Hematopoietic multipotent progenitor cell treated with erythropoietin and hydrocortisone succinate and interleukin-3 and kit ligand, for 15 days (in vitro differentiated cells): ENCODE measurements at places on chromosomes 2 and 18.

DNA sequence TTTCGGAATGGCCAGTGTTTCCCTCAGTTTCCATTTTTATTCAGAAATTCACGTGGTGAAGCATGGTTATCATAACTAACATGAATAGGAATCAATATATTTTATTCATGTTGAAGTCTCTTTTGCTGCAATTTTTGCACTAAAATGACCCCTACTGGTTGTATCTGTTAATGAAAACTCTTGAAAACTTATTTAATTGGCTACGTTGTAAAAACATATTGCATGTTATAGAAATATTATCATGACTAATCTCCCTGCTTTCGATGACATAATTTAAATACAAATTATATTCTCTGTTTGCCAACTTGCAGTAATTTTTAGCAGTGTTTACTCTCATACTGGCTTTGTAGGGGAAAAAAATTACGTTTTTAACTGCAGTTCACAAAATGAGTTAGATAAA, 3.5 kb downstream of the CRIM1 start:
- DNase-seq = no peak

DNA sequence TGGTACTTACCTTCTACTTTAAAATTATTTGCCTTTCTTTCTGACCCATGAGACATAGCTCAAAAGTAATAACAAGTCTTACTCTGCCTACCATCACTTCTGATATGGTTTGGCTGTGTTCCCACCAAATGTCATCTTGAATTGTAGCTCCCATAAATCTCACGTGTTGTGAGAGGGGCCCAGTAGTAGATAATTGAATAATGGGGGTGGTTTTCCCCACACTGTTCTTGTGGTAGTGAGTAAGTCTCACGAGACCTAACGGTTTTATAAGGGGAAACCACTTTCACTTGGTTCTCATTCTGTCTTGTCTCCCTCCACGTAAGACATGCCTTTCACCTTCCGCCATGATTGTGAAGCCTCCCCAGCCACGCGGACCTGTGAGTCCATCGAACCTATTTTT, 47.5 kb downstream of the GALNT3 start:
- no peak for DNase-seq

DNA sequence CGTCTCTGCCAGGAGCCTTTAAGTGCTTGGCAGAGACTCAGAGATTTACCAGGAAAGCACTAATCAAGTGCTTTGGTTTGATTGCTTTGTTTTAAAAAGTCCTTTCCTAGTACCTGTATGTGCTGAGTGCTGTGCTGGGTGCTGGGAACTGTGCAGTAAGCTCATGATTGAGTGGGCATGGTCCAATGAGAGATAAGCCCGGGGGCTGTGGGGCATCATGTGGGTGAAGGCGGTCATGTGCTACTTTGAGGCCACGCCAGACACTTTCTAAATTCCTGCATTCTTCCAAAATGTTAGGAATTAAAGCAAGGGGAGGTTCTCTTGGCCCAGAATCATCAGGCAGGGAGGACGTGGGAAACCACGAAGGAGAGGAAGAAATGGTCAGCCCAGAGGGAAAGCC, 109.0 kb downstream of the ACAA2 start:
- DNase-seq = no peak

DNA sequence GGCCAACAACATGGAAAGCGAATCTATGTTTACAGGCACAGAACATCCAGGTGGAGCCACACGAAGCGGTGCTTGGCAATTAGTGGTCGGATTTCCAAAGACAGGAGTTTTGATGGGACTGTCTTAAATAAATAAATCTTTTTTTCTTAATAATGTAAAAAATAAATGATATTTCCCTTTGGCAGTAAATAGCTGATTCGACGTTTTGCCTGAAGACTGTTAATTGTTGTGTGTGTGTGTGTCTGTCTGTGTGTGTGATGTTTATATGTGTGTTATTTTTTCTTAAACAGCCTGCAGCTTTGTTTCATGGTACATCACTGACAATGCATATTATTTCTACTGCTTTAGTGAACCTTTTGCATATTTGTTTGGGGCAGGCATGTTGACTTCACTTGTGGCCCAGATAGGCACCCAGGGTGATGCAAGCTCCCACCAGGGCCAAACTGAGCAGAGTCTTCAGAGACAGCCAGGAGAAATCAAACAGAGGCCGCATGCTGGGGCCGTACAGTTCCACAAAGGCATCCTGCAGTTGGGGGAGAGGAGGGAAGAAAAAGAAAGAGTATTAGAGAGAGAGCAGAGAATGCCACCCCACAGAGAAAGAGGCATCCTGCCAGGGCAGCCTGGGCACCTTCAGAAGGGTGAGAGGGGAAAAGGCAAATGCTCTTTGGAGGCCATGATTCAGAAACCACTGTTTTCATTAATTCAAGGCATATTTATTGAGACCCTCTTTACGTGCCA, 191.2 kb downstream of the BCL2 start:
- no peak for DNase-seq

DNA sequence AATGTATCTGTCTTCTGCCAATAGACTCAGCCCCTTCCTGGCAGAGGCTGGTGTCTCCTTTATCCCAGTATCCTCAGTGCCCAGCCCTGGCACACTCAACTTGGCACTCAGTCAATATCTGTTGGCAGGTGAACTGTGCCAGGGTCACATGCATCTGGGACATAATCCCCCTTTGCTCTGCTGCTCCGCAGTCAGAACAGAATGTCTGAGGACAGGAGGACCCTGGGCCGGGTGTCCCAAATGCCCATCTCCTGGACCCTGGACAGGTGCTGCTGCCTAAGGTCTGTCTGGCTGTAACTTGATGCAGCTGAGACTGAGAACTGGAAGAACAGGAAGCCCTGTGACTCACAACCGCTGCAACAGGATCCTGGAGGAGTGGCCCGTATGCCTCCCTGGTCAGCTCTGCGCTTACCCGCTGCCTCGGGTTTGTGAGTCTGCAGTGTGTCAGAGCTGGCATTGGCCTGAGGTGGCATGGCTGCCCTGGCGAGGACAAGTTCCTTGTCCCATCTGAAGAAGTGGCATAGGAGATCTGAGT, 11.4 kb downstream of the HK2 start:
- no peak for DNase-seq

GRCh38 chr18:79849328-79850207, 51.8 kb downstream of the KCNG2 start:
- DNase-seq = no peak

DNA sequence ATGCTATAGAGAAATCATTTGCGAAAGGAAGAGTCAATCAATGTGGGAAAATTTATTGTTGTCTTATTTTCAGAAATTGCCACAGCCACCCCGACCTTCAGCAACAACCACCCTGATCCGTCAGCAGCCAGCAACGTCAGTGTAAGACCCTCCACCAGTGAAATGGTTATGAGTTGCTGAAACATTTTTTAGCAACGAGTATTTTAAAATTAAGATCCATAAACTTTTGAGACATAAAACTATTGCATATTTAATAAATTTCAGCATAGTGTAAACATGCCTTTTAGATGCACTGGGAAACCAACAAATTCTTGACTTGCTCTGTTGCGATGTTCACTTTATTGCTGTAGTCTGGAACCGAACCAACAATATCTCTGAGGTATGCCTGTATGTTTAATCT, 887.9 kb downstream of the DCDC2C start:
- DNase-seq = no peak

- DNase-seq = no peak
These were observed 450.4 kb upstream of the TCF4 start for GRCh38 chr18:56038171-56039030.

DNA sequence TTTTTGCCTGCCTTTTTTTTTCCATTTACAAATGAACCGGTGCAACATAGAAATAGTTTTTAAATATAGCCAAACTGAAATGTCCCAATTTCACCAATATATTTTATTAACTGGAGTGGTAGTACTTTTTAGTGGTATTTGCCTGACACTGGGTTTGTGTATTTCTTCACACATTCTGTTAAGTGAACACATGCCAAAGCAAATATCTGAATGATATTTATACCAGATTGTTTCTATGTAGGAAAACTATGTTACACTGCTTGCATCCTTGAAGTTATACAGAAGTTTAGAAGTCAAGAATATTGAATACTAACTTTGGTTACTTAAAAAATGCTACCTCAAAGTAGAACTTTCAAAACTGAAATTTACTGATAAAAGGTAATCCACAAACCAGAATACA, 19.4 kb upstream of the ITPRID2 start:
- no peak for DNase-seq

- no peak for DNase-seq
These were observed 139.3 kb upstream of the DOK6 start for GRCh38 chr18:69261406-69261805.

DNA sequence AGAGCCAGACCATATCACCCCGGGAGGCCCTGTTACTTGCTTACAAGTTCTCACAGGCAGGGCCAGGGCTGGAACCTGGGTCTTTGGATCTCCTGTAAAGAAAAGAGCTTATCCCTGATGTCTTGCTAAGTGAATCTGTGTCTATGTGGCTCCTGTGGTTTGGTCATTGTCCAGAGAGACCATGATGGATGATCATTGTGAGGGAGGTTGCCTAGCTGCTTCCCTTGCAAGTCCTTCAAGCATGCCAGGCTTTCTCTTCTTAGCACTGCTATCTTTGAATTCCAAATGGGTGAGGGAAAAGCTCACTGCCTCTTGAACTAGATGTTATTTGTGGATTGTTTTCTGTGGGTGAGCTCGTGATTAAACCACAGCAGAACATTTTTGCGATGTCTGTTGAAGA, 151.6 kb downstream of the FSHR start:
- no peak for DNase-seq

DNA sequence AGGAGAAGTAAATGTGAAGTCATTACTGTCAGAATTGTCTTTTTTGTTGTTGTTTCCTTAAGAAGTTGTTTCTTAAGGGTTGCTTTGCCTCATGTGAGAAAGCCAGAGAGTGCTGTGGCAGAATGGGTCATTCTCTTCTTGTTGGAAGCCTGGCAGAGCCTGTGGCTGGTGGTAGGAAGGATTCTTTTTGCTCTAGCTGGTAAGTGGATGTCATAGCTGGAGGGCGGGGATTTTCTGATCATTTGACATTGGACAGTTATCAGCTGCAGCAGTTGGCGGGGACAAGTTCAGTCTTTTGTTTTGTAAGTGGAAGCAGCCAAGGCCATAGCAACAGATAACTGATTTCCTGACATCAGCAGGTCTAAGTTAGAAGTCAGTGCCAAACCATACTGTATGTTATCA, 5.5 kb upstream of the RMDN2 start:
- peak; percentile 56 for DNase-seq

GRCh38 chr2:199929262-199929661, 18.2 kb downstream of the C2orf69 start:
- no peak for DNase-seq

- DNase-seq = no peak
These were observed 177.5 kb downstream of the RBM43 start for GRCh38 chr2:151083856-151084795.

GRCh38 chr2:231177156-231178025, 21.0 kb upstream of the ARMC9 start:
- DNase-seq = no peak

- DNase-seq = no peak
These were observed 201.1 kb downstream of the DCC start for GRCh38 chr18:52541056-52541455.

DNA sequence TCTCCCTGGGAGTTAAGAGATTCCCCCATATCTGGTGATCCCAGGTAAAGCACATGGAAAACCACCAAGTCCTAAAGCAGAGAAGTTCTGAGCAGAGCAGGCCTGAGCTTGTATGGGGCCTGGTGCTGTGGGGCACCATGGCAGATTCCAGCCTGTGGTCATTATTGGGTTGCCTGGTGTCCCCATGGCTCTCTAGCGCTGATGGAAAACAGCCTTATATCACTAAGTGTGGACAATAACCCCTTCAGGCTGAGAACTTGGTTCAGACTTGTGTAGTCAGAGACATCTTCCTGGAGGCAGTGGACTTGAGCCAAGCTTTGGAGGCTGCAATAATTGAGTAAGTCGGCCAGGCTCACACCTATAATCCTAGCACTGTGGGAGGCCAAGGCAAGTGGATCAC, 96.8 kb downstream of the MCFD2 start:
- DNase-seq = no peak

- no peak for DNase-seq
These were observed 2.2 kb upstream of the CTDSP1 start for GRCh38 chr2:218397463-218397819.

DNA sequence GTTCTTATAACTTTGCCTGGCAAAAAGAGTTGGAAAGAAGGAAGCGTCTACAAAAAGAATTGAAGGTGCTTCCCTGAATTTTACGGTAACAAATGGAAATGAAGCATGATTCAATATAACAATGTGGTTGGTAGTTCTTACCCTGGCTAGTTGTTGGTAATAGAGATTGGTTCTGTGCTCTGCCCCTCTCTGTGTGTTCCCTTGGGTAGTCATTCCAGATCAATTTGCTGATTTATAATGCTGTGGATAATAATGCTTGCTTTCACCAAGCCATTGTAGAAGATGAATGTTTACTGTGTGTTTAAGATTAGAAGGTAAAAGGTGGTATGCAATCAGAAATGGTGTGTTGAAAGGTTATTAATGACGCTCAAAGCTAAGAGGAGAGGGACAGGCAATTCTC, 577.8 kb upstream of the NXPH2 start:
- DNase-seq = no peak

GRCh38 chr2:195501746-195502145, 155.3 kb upstream of the SLC39A10 start:
- DNase-seq = no peak

DNA sequence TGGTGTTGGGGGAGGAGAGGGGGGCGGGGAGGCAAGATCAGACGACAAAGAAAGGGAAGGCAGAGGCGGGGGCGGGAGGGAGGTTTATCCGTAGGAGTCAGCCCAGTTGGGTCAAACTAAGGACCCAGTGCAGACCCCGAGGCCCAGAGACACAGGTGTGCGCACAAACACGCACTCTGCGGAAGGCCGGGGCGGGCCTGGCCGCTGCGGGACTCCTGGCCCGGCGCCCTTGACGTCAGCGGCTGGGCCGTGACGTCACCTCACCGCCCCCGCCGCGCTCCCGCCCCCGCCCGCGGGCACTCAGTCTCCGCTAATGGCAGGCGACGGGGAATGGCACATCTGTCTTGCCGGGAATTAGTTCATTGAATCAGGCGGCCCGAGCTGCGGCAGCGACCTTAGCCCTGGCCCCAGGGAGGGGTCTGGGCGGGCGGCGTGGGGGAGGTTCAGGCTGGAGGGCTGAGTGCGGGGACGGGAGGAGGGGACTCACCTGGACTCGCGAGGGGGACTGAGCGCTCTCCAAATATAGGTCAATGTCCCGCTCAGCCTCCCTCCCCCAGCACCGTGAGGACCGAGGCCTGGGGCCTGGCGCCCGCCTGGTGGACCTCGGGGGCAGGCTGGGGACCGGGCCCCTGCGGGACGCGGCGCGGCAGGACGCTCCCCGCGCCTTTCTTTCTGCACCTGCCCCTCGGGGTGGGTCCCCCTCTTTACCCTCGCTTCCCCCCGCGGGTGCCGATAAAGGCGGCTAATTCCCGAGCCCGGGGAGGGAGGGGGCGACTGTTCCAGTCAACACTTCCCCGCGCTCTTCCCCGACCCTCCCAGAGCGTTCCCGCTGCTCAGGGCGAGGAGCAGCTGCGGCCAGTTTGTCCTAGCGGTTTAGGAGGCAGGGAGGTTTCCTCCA, 15.5 kb upstream of the ECEL1 start:
- no peak for DNase-seq

DNA sequence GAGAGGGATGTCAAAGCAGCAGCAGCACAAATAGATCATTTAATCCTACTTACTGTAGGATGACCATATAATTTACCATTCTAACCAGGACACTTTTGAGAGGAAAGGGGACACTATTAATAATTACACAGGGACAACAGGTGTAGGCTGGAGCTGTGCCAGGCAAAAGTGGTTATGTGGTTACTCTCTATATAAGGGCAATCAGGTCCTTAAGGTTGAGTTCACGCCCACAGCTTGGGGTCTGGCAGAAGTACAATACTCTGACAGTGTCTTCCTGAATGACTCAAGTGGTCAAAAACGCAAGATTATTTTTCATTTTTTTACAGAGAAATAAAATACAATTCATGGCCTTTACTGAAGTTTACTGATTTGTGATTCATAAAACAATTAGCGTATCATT, 2.8 kb downstream of the PREPL start:
- DNase-seq = no peak
